CMK (cell line): ENCODE measurements at places on chromosomes 2 and 18.
A peak's percentile ranks its signal among the peaks of the same experiment; 100 is the strongest.

DNA sequence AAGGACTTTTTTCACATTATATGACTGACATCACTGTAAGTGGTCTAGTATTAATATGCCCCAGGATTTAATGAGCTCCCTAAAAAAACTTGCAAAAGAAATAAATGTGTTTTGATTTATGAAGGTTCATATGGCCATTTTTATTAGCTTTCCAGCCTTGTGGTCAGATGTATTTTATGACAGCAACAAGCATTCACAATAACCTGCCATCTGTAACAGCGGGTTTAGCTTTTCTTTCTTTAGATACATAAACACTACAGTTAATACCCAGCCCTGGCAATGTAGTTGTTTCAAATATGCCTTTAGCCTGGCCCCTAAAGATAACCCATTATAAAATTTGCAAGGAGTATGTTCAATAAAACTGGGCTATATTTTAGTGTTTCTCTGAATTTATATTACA, 1063.8 kb downstream of the SOCS6 start:
- no peak for DNase-seq

DNA sequence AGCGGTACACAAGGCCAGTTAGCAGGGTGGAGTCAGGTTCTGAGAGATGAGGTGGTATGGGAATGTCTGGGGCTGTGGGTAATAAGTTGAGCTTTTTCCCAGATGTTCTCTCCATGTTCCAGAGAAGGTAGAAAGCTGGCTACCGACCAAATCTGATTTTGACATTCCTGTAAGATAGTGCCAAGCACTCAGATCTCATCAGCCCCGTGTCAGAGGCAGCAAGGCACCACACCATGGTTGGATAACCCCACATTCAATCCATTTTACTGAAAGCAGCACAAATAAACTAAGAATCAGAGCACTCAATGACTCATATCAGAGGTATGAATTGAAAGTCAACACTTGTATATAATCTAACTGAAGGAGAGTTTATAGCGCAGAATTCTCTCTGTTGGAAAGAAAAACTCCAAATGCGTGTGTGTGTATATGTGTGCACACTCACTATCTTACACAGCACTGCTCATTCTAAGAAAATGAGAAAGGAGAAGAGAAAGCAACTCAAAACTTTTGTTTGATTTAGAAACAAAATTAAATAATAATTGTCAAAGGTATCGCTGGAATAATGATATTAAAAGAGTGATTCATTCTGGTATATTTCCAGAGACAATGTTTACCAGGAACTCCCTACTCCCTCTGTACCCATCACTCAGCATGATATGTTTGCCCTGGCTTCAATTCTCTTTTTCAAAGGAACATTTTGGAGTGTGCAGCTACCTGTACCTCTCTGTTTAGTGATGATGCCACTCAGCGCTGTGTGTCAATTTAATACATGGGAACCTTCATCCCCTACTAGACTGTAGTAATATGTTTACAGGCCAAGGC, 375.1 kb upstream of the ID2 start:
- DNase-seq = no peak

- no peak for DNase-seq
Observed at GRCh38 chr2:158953454-158953853, 15.0 kb upstream of the TANC1 start.

DNA sequence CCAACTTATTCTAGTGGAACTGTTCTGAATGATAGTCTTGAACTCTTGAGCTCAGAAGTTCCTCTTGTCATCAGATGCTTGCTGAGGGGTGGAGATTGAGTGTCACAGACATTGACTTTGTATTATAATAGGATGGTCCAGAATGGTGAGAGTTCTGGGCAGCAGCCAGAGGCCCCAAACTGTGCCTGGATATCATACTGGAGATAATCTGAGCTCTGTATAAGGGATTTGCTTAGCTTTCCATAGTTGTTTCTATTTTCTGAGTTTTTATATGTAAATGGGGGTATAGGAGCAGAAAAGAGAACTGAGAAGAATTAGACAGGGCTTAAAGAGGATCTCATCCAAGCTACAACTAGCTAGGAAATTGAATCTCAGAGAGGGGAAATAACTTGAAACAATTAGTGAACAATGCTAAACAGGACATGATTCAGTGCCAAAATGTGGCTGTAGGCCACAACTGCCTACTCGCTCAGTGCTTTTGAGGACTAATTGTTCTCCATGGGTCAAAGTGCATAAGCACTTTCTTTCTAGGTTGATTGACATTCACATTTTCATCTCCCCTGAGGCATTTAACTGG, 10.1 kb upstream of the LCLAT1 start:
- DNase-seq = no peak

DNA sequence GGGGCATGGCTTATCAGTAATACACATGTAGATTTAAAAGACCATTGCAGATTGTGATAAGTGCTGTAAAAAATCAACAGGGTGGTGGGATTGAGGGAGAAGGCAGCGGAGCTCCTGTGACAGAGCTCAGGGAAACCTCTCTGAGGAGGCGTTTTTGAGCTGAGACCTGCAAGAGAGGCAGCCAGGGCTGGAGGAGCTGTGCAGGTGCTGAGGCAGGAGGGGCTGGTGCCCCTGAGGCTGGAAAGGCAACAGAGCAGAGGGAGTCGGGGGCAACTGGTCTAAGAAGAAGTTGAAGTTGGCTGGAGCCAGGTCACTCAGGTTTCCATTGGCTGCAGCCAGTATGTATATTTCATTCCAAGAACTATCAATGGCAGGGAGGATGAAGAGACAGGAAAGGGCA, 47.6 kb downstream of the KLHL29 start:
- no peak for DNase-seq

DNA sequence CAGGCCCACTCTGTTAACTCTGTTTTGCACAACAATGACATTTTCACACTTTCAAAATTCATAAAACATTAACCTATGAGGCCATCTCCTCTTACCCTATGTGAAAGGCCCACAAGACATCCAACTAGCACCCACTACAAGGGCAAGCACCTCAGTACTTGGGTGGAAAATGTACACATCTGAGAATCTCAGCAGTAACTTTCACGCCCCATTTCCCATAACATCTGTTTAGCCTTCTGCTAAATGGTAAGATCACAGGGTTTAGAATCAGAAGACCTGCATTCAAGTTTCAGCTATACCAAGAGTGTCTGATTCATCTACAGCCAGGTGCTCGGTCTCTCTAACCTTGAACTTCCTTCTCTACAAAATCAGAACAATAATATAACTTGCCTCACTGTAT, 89.2 kb downstream of the SP100 start:
- DNase-seq = no peak

DNA sequence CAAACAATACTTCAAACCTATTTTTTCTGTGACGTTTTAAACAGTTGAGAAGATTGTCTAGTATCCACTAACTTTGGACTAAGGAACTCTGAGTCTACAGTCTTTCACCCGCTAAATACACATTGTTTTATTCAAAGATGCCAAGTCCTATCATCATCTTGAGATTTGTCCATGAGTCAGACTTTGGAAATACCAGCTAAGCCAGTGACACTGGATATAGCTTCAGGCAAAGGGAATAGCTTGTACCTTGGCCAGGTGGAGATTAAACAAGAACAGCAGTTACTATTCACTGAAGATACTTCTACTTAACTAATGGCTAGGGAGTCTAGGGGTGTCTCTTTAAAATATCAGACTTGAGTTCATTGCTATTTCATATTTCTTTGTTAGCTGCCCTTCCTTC, 137.5 kb downstream of the COMMD1 start:
- no peak for DNase-seq

GRCh38 chr2:174970092-174970491, 35.1 kb downstream of the CHN1 start:
- DNase-seq = no peak

DNA sequence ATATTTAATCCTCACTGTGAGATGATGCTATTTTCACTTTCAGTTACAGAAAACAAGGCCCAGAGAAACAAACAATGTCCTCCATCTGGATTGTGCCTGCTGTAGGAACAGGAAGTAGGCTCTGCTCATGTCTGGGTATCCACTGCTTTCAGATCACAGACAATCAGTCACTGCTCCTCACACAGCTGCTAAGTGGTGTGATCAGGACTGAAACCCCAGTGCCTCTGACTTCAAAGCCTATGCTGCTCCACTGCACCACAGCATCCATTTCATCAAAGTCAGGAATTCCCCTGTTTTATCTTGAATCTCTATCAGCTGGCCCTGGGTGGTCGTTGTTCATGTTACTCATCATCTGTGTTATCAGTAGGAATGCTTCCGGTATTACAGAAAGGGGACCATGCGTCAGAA, 303.8 kb upstream of the TRIB2 start:
- DNase-seq = peak; percentile 18

GRCh38 chr18:41461114-41461513, 493.9 kb upstream of the PIK3C3 start:
- no peak for DNase-seq

GRCh38 chr18:63405986-63406385, 16.3 kb downstream of the VPS4B start:
- no peak for DNase-seq

DNA sequence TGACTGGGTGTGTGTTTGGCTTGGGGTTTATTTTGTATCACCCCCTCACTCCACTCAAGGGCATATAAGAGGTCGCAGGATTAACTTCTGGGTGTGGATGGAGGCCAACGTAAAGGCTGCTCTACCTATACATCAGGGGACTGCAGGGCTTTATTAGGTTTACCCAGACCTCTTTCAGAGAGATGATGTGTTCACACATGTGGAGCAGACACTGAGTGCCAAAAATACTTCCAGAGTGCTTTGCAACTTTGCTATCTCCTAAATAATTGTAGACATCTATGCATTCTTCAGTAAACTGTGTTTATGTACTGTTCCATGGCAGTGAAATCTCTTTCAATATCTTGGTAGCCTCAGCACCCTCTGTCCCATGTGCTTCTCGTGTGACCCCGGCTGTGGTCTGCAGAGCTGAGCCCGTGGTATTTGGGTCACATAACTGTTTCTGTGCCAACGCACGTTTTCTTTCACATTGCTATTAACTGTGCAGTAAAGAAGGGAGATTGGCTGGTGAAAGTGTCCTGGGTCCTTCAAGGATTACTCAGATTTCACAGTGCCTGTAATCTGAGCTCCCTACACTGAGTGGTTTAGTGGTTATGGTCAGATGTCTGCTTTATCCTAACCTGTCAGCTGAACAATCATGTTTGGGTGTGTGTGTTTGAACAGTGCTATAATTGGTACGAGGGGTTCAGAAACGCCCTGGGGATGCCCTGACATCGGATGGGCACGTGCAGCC, 208.1 kb downstream of the VAPA start:
- no peak for DNase-seq

DNA sequence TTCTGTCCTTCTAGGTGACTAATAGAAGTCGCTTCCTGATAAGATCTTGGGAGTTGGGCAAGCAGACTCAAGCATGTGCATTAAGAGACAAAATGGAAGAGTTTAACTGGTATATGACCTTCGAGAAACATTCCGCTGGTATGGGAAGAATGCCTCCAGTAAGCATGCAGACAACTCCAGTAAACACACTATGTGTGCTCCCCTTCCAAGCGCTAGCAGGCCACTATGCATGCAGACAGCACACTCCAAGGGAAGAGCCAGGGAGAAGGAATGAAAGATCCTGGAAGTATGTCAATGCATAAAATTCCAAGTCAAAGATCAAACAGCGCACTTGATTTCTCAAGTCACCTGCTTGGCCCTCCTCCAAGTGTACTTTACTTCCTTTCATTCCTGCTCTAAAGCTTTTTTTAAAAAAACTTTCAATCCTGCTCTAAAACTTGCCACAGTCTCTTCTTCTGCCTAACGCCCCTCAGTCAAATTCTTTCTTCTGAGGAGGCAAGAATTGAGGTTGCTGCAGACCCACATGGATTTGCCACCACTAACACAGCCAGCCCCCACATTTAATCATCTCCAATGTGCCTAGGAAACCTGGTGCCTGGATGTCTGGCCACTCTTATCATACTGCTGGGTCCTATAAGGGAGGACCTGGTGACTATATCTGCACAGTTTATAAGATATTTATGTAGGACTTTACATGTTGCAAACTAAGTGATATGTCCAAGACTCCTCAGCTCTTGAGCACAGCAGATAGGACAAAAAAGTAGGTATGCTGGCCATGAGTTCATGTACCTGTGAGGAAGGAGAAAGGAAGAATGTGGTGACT, 239.8 kb downstream of the PDE11A start:
- DNase-seq = no peak

DNA sequence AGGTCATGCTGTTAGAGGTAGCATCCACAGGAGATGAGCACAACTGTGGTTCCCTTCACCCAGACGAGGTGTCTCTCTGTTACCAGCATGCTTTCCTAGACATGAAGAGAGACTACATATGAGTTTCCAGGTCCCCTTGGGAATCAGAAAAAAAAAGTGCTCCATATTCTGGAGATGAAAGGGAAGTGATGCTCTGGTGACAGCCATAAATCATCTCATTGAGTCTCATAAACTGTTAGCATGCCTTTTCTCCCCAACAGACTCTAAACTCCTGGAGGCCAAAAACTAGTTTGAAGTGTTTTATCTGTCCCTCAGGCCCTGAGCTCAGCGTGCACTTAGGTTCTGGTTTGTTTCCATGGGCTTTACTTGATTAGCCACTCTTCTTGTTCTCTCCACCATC, 124.6 kb upstream of the CREB1 start:
- no peak for DNase-seq

- DNase-seq = no peak
Observed at GRCh38 chr2:187224989-187225388, 223.1 kb downstream of the CALCRL start.
